T-cell (primary cell): ENCODE measurements at places on chromosomes 12 and 14. TPM values are rescaled to one million over a fixed set of nuclear protein-coding genes. Genes with fewer than 3 reads are reported as not detected.
A peak's percentile ranks its signal among the peaks of the same experiment; 100 is the strongest.

- no peaks in the 10 kb centered on the region for H3K36me3 ChIP-seq
- H3K27ac ChIP-seq: no peak overlapping the region
- H3K27me3 ChIP-seq: no peaks in the 10 kb centered on the region
- DNase-seq: no peak
- H3K4me1 ChIP-seq: peaks cover 21% of the 10 kb centered on the region
Observed at GRCh38 chr12:48861111-48861510, 4.6 kb downstream of the RND1 start.

DNA sequence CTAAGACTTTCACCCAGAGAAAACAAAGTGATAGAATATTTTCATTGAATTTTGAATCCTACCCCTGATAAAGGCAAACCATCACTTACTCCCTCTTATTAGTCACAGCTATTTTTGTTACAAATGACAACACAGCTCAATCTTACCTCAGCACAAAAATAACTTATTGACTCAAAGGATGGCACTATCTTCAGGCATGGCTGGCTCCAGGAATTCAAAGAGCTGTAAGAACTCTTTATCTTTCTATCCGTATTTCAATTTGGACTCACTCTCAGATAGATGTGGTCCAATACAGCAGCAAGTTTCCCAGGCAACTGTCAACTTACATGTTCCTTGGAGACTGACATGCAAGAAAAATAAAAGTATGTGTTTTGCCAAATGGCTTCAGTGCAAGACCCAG, 709.4 kb upstream of the MDGA2 start:
- H3K36me3 ChIP-seq: no peaks in the 10 kb centered on the region
- no peak overlapping the region for H3K4me3 ChIP-seq
- H3K4me1 ChIP-seq: no peaks in the 10 kb centered on the region
- H3K27me3 ChIP-seq: no peaks in the 10 kb centered on the region
- DNase-seq: no peak

DNA sequence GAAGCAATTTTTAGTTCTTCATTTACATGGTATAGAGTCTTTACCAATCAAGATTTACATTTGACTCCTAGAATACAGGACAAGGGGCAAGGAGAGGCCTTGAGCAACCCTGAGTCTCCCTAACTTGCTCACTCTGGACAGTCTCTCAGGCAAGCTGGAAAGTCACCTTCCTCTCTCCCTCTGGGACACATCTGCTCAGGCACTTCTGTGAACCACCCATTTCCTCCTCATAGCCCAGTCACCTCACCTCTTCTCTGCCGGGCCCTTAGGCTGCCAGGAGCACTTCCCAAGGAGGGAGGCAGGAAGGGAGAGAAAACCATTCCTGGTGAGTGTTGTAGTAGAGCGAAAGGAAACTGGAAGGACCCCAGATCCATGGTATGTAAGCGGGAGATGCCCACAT, 202.8 kb downstream of the TTC7B start:
- H3K27me3 ChIP-seq: no peaks in the 10 kb centered on the region
- H3K4me3 ChIP-seq: no peak overlapping the region
- no peak for DNase-seq
- H3K36me3 ChIP-seq: no peaks in the 10 kb centered on the region
- H3K4me1 ChIP-seq: no peaks in the 10 kb centered on the region

GRCh38 chr12:126907900-126908764, 1358.8 kb upstream of the TMEM132C start:
- H3K27ac ChIP-seq: no peak overlapping the region
- no peak overlapping the region for H3K4me3 ChIP-seq
- no peaks in the 10 kb centered on the region for H3K27me3 ChIP-seq
- H3K36me3 ChIP-seq: no peaks in the 10 kb centered on the region
- DNase-seq: no peak

GRCh38 chr14:72256055-72256454, 323.8 kb downstream of the RGS6 start:
- H3K4me1 ChIP-seq: no peaks in the 10 kb centered on the region
- no peak for DNase-seq
- no peaks in the 10 kb centered on the region for H3K27me3 ChIP-seq
- H3K4me3 ChIP-seq: no peak overlapping the region

SLC10A1 gene
- not detected for total RNA-seq

- H3K27ac ChIP-seq: no peak overlapping the region
- H3K4me1 ChIP-seq: peaks cover 10% of the 10 kb centered on the region
- H3K36me3 ChIP-seq: no peaks in the 10 kb centered on the region
- H3K4me3 ChIP-seq: no peak overlapping the region
- no peak for DNase-seq
Observed at GRCh38 chr14:96989306-96989705, 192.1 kb downstream of the VRK1 start.

- no peaks in the 10 kb centered on the region for H3K4me1 ChIP-seq
- H3K27me3 ChIP-seq: no peaks in the 10 kb centered on the region
Observed at GRCh38 chr12:12551115-12551514, 11.5 kb downstream of the DUSP16 start.

RIMKLB gene
- 23.0 TPM for total RNA-seq

DNA sequence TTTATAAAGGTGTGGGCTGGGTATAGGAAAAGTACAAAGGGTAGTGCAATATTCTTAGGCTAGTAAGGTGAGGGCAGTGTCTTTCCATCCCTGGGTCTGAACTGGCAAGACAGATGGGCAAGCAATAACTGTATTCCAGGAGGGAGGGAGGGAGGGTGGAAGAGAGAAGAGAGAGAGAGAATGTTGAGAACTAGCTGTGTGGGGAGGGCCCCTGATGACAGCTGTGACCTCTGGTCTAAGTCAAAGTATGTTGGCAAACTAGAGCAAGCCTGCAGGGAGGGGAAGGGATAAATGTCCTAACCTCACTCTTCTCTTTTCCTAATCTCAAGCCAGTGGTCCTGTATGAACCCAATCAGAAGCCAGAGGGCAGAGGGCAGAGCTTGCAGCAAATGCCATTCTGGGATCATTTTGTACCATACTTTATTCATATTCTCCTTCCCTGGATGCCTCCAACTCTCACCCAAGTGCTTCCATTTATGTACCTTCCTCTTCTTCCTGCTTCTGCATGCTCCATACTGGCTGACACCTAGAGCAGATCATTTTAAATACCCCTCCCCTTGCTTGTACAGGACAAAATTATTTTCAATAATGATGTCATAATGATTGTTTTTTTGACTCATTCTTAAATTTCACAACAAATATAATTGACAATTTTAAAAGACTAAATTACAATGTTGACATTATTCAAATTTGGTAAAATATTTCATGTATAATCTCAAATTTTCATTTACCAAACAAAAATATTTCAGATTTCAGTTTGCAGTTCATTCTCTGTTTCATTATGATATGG, 75.9 kb downstream of the AKAP6 start:
- H3K27me3 ChIP-seq: no peaks in the 10 kb centered on the region
- no peak overlapping the region for H3K4me3 ChIP-seq
- no peak overlapping the region for H3K27ac ChIP-seq

DNA sequence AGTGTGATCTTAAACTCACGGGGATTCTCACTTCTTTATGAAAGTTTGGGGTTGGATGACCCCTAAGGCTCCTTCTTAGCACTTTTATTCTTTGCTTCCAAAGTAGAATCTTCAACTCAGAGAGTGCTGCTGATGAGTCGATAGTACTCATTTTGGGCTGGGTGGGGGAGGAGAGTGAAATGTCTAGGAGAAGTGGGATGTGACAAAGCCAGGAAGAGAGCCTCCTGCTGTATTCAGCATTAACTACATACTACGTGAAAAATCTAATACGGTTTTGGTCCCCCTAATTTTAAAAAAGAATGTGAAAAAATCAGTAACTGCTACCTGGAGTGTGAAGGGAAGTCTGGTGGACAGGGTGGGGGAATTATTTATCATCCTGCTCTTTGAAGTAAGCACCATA, 148.3 kb downstream of the SAMD4A start:
- H3K36me3 ChIP-seq: no peaks in the 10 kb centered on the region
- no peak overlapping the region for H3K27ac ChIP-seq
- H3K4me3 ChIP-seq: no peak overlapping the region

GRCh38 chr12:38838056-38838850, 67.1 kb downstream of the CPNE8 start:
- no peak overlapping the region for H3K4me3 ChIP-seq
- H3K27me3 ChIP-seq: no peaks in the 10 kb centered on the region
- no peak overlapping the region for H3K27ac ChIP-seq
- no peaks in the 10 kb centered on the region for H3K4me1 ChIP-seq

GPR135 gene
- total RNA-seq: 2.0 TPM

DNA sequence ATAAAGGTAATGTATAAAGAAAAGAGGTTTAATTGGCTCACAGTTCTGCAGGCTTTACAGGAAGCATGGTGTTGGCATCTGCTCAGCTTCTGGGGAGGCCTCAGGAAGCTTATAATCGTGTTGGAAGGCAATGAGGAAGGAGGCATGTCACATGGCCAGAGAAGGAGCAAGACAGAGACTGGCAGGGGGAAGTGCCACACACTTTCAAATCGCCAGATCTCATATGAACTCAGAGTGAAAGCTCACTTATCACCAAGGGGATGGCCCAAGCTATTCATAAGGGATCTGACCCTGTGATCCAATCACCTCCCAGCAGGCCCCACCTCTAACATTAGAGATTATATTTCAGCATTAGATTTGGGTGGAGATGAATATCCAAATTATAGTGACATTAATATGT, 26.3 kb downstream of the LDHB start:
- no peaks in the 10 kb centered on the region for H3K27me3 ChIP-seq
- no peaks in the 10 kb centered on the region for H3K4me1 ChIP-seq
- H3K27ac ChIP-seq: no peak overlapping the region
- no peak for DNase-seq

ACRBP gene
- 2.4 TPM for total RNA-seq

DNA sequence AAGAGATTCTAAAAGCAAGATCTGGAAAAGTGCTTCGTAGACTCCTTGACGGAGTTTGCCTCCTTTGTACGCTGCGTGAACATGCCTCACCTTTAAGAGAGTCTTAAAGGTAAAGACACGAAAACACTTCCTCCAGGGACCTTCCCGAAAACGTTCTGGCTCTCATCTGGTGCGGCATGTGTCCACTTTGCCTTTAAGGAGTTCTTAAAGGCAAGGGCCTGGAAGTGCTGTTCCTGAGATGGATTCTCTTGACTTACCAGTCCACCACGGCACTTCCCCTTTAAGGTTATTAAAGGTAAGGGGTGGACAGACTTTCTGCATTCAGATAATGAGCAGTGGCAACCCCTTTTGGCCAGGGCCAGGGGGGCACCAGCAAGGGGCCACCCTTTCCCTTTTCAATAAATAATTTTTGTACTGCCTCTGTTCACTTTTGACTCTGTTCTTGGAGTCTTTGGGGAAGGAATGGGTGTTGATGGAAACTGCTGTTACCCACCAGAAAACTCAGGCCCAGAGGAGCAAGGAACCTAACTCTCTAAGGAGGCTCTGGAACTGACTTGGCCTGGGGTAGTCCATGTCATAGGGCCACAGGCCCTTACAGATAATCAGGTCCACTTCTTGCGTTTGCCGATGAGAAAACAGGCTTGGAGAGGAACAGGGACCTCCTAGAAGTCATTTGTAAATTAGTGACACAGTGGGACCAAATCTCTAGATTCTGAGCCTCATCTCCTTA, 4.4 kb downstream of the REM2 start:
- no peaks in the 10 kb centered on the region for H3K36me3 ChIP-seq
- no peaks in the 10 kb centered on the region for H3K27me3 ChIP-seq
- H3K4me3 ChIP-seq: peak overlapping the region; percentile 60

- H3K4me3 ChIP-seq: no peak overlapping the region
- peak overlapping the region; percentile 67 for H3K27ac ChIP-seq
- peaks cover 56% of the 10 kb centered on the region for H3K4me1 ChIP-seq
- no peak for DNase-seq
Observed at GRCh38 chr12:47189728-47190127, 110.0 kb upstream of the AMIGO2 start.

SSTR1 gene
- not detected for total RNA-seq

TAS2R8 gene
- total RNA-seq: not detected

PLEK2 gene
- 3.7 TPM for total RNA-seq

- H3K4me3 ChIP-seq: no peak overlapping the region
- DNase-seq: no peak
- H3K4me1 ChIP-seq: peaks cover 11% of the 10 kb centered on the region
- H3K27ac ChIP-seq: no peak overlapping the region
- H3K27me3 ChIP-seq: peaks cover 19% of the 10 kb centered on the region
Observed at GRCh38 chr14:23185063-23185462, 1.6 kb upstream of the SLC7A8 start.

DNA sequence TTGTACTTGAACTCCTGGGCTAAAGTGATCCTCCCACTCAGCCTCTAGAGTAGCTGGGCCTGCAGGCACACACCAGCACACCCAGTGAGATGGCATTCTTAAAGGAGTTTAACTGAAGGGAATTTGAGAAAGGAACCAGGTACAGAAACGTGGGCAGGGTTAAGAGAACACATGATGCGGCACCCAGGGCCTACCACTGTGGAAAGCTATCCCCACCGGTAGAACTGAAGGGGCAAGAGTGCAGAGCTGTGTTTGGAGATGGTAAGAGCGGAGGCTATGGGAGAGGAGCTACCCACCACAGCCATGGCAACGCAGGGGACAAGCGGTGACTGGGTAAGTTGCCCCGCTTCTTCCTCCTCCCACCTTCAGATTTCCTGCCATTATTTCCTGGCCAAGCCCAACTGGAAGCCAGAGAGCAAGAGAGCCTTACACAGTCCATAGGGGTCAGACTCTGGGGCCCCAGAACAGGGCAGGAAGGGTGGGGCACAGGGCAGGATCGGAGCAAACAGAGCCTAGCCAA, 46.5 kb downstream of the SOCS2 start:
- no peak overlapping the region for H3K27ac ChIP-seq
- H3K4me3 ChIP-seq: no peak overlapping the region
- peaks cover 7% of the 10 kb centered on the region for H3K27me3 ChIP-seq
- no peaks in the 10 kb centered on the region for H3K36me3 ChIP-seq
- H3K4me1 ChIP-seq: no peaks in the 10 kb centered on the region
- no peak for DNase-seq

DNA sequence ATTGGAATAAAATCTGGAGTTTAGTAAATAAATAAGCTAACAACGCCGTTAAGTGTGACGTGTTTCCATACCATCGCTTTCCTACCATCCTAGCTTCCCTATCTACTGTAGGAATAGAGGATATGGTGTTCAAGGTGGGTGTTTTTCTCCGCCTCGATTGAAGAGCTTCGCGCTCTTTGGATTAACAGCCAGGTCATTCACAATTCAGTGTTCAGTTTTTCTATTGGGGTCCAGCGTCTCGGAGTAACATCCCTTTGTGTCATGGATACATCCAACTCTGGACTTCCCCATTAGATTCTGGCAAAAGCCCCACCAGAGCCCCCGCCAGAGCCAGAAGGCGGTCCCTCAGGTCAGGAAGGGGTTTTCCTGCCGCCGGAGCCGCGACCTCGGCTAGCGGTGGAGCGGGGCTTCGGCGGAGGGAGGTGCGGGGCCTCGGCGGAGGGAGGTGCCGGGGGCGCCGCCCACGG, 1.2 kb upstream of the SRGAP1 start:
- H3K4me3 ChIP-seq: peak overlapping the region; percentile 49
- H3K36me3 ChIP-seq: no peaks in the 10 kb centered on the region
- H3K4me1 ChIP-seq: peaks cover 11% of the 10 kb centered on the region
- H3K27me3 ChIP-seq: peaks cover 2% of the 10 kb centered on the region
- DNase-seq: no peak

ADCK1 gene
- 6.7 TPM for total RNA-seq

ETV6 gene
- 36.3 TPM for total RNA-seq

GRCh38 chr12:90829044-90829443, 125.9 kb downstream of the CCER1 start:
- no peaks in the 10 kb centered on the region for H3K4me1 ChIP-seq
- no peak overlapping the region for H3K4me3 ChIP-seq
- no peaks in the 10 kb centered on the region for H3K27me3 ChIP-seq
- no peak overlapping the region for H3K27ac ChIP-seq
- DNase-seq: no peak
- H3K36me3 ChIP-seq: no peaks in the 10 kb centered on the region
